D721Med (cell line): ENCODE measurements at places on chromosomes 11 and 22.

DNA sequence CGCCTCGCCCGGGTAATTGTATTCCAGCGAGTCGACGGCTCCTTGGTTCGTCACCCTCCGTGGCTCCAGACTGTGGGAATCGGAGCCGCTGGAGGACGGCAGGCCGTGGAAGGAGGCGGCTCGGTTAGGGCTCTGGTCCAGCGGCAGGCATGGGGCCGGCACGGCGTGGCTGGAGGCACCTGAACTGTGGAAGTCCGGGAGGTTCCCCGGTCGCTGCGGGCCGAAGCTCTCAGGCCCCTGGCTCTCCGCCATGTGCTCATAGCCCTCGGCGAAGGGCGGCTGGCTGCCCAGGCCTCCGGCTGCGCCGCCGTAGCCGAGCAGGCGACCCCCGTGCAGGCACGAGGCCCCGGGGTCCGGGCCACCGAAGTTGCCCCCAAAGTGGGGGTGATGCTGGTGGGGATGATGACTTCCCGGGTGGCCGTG, 1.7 kb downstream of the MN1 start:
- no peak for DNase-seq

GRCh38 chr11:130166457-130166784, 6.8 kb downstream of the ST14 start:
- DNase-seq = no peak

- no peak for DNase-seq
These were observed 100.8 kb downstream of the EHF start for GRCh38 chr11:34721646-34722045.

- no peak for DNase-seq
These were observed 57.5 kb upstream of the CD82 start for GRCh38 chr11:44507896-44508445.

DNA sequence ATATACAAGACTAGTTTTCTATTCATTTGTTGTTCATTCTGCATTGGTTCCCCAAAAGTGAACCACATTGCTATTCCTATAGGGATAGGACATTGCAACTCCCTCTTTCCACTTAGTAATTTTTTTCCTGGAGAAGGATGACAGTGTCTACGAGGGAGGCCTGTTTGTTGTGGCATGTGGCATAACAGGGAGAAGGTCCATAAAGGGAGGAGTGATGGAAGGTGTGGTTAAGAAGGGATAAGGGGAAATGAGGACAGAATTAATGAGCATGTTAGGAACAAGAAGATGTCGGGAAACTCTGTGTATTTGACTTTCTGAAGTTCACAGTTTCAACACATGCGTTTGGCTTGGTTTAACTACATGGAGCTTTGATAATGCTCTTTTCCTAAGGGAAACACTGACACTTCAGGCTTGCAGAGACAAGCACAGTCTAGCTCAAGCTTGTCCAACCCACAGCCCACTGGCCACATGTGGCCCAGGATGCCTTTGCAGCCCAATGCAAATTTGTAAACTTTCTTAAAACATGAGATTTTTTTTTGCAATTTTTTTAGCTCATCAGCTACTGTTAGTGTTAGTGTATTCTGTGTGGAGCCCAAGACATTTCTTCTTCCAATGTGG, 149.7 kb downstream of the TRPC6 start:
- DNase-seq = no peak

DNA sequence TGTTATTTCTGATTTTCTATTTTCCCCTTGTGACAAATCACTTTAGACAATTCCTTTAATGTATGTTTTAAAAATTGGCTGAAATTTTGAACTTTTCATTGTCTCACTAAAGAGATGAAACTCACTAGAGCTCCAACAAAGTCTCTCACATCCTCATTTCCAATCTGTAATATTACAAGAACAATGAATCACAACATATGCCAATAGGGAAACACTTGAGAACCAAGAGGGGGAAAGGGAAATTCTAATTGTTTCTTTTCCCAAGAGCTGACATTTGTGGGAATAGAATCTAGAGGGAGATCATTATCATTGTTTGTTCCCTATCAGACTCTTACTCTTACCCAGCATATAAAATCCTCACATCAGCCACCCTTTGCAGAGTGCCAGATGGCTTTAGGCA, 28.2 kb downstream of the OR10D3 start:
- DNase-seq = no peak

- DNase-seq = no peak
These were observed 54.2 kb upstream of the SYT9 start for GRCh38 chr11:7197469-7197868.

DNA sequence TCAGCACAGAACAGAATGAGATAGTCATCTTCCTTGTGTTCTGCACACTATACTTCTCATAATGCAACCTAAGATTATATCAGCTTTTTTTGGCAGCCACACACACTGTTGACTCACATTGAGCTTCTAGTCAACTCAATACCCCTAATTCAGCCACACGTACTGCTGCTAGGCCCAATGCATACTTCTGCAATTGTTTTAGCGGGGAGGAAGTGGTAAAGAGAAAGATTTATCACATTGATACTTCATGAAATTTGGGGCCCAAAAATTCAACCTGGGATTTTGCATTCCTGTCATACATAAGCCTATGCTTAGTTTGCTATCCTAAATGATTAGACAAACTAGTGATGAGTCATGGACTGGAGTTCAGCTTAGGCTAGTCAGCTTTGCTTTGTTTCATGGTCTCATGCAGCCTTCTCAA, 8.6 kb upstream of the UPB1 start:
- no peak for DNase-seq

GRCh38 chr22:25712661-25713400, 29.2 kb upstream of the MYO18B start:
- no peak for DNase-seq
